ENCODE measurements at places on chromosomes 1 and 21.

GRCh38 chr1:12370333-12370975, 140.6 kb downstream of the VPS13D start:
- DNase-seq = no peak

GRCh38 chr21:37742115-37742514, 174.1 kb downstream of the KCNJ6 start:
- DNase-seq = no peak

- no peak for DNase-seq
These were observed 104.4 kb downstream of the GLIS1 start for GRCh38 chr1:53634571-53634979.

DNA sequence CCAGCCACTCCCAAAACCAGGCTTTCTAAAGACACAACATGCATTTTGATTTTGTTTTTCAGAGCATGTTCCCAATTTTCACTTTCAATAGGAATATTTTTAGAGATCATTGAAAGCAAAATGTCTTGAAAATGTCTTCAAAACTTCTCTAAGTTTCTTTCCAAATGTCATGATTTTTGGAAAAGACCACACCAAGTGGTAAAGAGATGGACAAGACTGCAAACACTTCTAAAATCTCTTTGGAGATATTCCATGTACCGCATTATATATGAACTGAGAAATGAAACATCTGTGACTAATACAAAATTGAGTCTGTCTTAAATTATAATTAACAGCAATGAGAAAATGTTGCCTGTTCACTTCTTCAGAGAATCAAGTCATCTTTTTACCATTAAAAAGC, 418.0 kb upstream of the PKN2 start:
- DNase-seq = no peak

- no peak for DNase-seq
These were observed 47.5 kb downstream of the PCNX2 start for GRCh38 chr1:233248014-233248413.

- DNase-seq = no peak
These were observed 46.8 kb upstream of the WASF2 start for GRCh38 chr1:27536767-27537166.

- no peak for DNase-seq
These were observed 293.2 kb downstream of the DSCAM start for GRCh38 chr21:40553781-40554180.

DNA sequence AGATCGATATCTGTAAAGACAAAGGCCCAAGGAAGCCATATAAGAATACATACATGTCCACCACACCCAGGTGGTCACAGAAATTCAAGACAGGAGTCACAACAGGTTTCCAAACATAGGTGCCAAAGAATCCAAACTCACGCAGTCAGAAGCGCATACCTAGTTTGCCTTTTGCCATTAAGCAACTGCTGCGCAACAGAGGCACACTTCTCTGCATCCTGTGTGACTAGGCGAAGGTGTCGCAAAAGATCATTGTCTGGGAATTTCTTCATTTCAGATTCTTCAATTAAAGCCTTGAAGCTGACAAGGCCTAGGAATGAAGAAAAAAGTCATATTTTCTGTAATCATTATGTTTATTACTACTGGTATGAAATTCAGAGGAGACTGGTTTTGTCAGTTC, 32.2 kb upstream of the SYT2 start:
- no peak for DNase-seq
